ENCODE measurements at places on chromosomes 7 and 10. TPM values are rescaled to one million over a fixed set of nuclear protein-coding genes. Genes with fewer than 3 reads are reported as not detected.
A peak's percentile ranks its signal among the peaks of the same experiment; 100 is the strongest.

CACNB2 gene
- total RNA-seq, result 4.5 TPM

STK17A gene
- 42.4 TPM for total RNA-seq

DNA sequence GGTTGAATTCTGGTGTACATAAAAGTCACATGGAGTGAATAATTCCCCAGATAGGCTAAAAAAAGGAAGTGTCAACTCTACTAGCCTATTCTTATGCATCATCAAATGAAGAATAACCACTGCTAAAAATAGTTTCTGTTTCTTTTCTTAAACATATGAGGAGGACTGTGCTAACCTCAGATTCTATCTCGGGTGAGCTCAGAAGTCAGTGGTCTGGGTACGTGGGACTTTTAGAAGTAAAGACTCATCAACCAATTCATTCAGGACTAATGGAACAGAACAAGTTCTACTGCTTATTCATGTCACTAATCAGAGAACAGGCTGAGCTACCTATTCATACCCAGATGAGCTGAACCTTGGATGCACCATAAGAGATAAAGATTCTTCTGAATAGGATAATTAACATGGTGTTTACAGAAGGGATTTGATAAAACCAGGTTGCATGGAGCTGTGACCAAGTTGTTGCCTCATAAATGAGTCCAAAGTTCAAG is 9.5 kb upstream of the ASAH2 start:
- DNase-seq, result no peak

SYCE1 gene
- total RNA-seq, result 1.8 TPM

- DNase-seq, result no peak
These were observed 88.1 kb upstream of the FAM171A1 start for GRCh38 chr10:15459218-15459617.

GRCh38 chr10:11527691-11528255 is 83.7 kb downstream of the USP6NL start:
- no peak for DNase-seq

KCNH2 gene
- 1.2 TPM for total RNA-seq

SPAM1 gene
- not detected for total RNA-seq

DNA sequence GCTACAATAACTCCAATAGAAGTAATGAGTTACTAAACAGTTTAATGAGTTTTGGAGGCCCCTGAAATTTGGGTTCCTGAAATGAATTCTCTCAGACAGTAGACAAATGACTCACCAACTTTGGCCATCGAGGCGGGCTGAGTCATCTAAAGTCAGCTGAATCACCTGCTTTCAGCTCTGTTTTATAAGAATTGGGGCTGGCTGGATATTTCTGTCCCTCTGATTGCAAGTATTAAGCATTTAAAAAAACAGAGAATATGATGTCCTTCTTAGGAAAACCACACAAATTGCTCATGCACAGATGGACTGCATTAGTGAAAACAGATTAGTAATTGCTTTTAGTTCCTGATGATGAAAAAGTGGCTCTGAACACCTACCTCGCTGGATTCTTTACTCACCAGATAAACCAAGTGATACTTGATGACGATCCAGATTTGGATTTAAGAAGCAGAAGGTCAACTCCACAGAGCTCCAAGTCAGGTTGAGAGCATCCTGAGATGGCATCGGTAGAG is 59.1 kb downstream of the ZNF365 start:
- DNase-seq, result peak; percentile 59

TRPV5 gene
- not detected for total RNA-seq

CYP2C19 gene
- not detected for total RNA-seq

EPHA1 gene
- 0.41 TPM for total RNA-seq

GDF2 gene
- total RNA-seq, result not detected

TMEM213 gene
- not detected for total RNA-seq

GRCh38 chr10:48656914-48657305 is 27.8 kb upstream of the WDFY4 start:
- DNase-seq, result no peak

DNA sequence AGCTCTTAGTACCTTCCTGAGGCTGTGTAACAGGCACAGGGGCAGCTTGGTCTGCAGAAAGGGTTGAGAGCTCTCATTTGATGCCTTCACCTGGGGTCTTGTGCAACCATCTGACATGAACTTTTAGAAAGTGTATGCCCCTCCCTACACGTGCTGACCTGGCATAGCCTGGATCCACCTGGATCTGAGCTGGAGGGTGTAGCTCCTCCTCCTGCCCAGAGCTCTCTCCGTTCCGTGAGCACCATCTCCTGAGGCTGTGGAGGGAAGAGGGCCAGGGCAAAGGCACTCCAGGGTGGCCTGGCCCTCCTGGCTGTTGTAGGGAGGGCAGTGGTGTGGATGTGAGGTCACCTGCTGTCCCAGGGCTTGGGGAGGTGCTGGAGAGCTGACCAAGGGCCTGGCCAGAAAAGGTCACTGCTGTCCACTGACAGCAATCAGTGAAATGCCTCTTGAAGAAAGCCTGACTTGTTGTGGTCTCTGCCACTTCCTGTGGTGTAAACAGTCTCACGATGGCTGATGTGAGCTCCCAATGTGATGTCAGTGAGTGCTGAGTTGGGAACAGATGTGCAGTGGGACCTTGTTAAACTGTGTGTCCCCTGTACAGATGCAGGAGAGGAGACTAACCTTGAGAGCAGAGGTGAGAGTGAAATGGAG is 23.0 kb downstream of the AMZ1 start:
- DNase-seq, result no peak

DNA sequence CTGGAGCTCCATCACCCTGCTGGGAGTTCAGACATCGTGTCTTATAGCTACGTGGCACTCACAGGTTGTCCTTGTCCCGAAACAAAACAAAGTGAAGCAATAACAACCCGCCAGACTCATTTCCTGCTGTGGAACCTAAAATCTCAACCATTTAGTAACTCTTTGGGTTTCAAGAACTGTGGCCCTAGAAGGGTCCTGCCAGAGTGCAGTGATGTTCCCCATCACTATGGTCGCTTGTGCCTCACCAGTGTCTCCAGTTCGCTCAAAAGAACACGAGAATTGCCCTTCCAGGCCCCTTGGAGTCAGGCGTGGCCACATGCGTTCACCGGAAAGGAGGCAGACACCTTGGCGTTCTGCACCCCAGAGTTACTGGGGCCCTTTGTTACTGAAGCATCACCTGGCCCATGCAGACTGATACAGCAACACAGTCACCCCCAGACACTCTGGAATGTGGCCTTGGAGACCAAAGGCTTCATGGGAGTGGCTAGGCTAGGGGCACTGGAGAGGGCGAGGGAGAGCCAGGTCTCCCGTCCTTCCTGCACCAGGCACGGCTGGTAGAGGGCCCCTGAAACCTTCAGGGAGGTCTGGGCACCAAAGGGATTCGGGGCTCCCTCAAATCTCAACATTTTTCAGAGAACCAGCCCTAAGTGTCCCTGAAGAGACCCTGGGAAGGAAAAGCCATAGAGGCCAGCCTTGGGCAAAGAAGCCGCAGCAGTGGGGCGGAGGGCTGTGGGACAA is 908 bp downstream of the CRYGN start:
- no peak for DNase-seq

GRCh38 chr7:5646846-5647245 is 134.6 kb downstream of the RNF216 start:
- no peak for DNase-seq

GRCh38 chr7:55573234-55573900 is 1.1 kb upstream of the VOPP1 start:
- DNase-seq, result no peak

DNA sequence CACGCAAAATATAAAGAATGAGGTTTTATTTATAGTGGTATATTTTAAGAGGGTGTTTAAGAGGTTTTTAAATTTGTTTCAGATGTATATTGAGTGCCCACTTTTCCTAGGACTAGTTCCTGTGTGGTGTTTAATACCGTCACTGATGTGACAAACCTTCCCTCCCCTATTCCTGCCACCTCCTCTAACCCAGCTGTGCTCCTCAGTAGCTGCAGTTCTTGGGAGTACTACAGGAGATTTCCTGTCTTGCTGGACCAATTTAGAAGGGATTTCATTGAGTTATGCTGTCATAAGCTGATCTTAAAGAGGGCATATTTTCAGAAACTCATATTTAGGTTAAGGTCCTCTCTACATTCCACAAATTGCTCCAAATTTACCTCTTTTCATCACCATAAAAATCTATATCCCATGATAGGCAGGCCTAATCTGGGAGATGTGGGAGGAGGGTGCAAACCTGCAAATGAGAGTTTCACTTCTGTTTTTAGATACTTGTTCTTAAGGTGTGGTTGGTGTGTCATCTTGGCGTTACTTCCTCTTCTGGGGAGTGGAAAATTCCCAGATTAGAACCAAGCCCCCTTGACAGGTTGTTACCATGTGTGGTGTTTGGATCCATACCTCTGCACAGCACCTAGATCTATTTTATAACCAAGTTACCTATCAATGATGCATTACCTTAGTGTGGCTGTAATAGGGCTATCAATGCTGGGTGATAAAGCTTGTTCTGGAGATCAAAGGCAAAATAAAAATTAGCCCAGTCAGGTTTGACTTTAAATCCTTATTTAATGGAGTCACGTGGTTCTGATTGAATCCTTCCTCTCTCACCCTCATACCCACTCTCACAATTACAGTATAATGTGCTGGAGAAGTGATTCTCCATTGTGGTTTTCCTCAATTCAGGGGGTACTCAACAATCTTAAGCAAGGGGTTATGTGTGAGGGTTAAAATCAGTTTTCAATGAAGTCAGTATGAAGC is 141.1 kb downstream of the CDK14 start:
- no peak for DNase-seq

- DNase-seq, result no peak
These were observed 71.0 kb downstream of the SEPTIN7 start for GRCh38 chr7:35871856-35872255.

TMEM140 gene
- total RNA-seq, result 20.6 TPM

DNA sequence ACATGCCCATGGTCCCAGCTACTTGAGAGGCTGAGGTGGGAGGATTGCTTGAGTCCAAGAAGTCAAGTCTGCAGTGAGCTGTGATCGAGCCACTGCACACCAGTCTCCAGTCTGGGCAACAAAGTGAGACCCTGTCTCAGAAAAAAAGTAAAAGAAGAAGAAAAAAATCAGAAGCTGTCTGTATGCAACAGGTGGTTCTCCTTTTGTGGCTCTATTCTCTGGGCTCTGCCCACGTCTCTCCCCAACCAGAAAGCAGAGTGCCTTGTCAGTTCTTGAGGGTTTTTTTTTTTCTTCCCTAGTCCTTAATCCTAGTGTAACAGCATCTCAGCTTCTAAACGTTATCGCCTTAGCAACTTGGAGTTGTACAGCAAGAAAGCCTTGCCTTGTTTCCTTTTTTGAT is 89.5 kb downstream of the PRKCQ start:
- DNase-seq, result no peak

COMMD3 gene
- 12.6 TPM for total RNA-seq

- no peak for DNase-seq
These were observed 132.2 kb upstream of the INHBA start for GRCh38 chr7:41834805-41835694.

DNA sequence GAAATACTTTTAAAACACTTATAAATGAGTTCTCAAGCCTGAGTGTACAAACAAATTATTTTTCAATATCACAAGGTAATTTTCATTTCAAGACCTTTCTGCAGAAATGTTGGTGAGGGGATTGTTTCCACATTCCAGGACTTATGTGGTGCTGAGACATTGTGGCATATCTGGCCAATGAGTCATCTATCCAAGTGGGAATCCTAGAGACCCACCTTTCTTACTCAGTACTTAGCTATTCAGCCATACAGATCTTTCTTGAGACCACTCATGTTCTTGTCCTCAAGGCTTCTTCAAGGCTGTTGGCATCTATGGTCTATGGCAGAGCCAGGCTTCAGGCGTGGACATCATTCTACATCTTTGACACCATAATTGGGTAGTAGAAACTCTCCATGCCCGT is 225.4 kb downstream of the DKK1 start:
- no peak for DNase-seq

BAG3 gene
- total RNA-seq, result 48.9 TPM

AKR1D1 gene
- not detected for total RNA-seq

- no peak for DNase-seq
These were observed 7.9 kb upstream of the MYL10 start for GRCh38 chr7:101636822-101637623.

GRCh38 chr7:118657391-118658005 is 433.0 kb downstream of the ANKRD7 start:
- no peak for DNase-seq

DNA sequence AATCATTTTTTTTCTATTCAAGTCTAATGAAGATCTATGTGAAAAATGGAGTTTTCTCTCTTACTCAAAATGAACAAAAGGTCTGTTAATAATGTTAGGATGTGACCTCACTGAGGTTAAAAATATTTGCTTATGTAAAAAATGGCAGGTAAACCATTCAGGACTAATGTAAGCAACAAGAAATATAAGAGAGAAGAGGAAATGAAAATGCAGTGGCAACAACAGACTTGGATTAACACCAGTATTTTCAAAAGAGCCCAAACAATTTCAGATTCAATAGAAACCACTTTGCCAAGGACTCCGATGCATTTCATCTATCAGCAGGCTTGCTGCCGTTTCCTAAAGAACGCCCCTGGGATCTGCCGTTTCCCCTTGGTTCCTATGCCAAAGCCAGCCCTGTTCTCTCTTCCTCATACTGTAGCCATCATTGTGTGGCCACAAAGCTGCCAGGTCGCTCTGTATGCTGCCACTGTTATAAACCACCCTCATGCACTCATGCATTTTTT is 66.4 kb downstream of the MTURN start:
- DNase-seq, result no peak

GRCh38 chr10:102322914-102323313 is 72.6 kb upstream of the NFKB2 start:
- DNase-seq, result no peak

- no peak for DNase-seq
These were observed 17.7 kb downstream of the LRRC20 start for GRCh38 chr10:70364772-70365091.

GRCh38 chr10:100972115-100972903 is 3.0 kb downstream of the SEMA4G start:
- no peak for DNase-seq

DNA sequence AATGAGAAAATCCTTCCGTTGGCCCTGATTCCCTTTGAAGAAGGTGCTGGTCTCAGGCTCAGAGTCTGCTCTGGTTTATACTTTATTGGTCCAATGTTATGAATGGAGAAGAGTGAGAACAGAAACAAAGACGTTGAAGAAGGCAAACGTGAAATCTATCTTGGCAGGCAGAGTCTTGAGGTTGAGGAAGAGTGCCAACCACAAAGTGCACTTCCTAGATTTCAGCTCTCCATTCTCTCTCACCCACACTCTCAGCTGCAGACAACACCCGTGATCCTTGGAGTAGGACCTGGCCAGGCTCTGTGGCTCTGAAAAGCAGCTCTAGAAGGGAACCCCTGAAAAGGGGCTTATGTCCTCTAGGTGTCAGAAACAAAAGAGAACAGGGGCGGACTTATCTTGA is 128.9 kb upstream of the PLXNA4 start:
- no peak for DNase-seq

- DNase-seq, result no peak
These were observed 204.6 kb downstream of the HDAC9 start for GRCh38 chr7:18700147-18700546.

- DNase-seq, result no peak
These were observed 25.6 kb upstream of the CRTAC1 start for GRCh38 chr10:98055841-98056516.

THNSL1 gene
- 0.54 TPM for total RNA-seq

MINPP1 gene
- 9.5 TPM for total RNA-seq

GRCh38 chr7:136976504-136977251 is 108.2 kb downstream of the CHRM2 start:
- DNase-seq, result no peak

MSMB gene
- total RNA-seq, result not detected

Measured in thoracic aorta (tissue), 2 donors.